ENCODE measurements at places on chromosomes 3 and 15.

GRCh38 chr3:15055019-15055557, 10.0 kb downstream of the MRPS25 start:
- peak; percentile 48 for DNase-seq

DNA sequence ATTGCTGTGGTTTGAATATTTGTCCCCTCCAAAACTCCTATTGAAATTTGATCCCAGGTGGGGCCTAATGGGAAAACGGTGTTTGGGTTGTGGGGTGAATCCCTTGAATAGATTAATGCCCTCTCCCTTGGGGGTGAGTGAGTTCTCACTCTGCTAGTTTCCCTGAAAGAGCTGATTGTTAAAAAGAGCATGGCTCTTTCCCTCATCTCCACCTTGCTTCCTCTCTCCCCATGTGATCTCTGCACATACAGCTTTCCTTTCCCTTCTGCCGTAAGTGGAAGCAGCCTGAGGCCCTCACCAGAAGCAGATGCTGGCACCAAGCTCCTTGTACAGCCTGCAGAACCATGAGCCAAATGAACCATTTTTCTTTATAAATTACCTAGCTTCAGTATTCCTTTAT, 394.9 kb upstream of the WNT5A start:
- no peak for DNase-seq

DNA sequence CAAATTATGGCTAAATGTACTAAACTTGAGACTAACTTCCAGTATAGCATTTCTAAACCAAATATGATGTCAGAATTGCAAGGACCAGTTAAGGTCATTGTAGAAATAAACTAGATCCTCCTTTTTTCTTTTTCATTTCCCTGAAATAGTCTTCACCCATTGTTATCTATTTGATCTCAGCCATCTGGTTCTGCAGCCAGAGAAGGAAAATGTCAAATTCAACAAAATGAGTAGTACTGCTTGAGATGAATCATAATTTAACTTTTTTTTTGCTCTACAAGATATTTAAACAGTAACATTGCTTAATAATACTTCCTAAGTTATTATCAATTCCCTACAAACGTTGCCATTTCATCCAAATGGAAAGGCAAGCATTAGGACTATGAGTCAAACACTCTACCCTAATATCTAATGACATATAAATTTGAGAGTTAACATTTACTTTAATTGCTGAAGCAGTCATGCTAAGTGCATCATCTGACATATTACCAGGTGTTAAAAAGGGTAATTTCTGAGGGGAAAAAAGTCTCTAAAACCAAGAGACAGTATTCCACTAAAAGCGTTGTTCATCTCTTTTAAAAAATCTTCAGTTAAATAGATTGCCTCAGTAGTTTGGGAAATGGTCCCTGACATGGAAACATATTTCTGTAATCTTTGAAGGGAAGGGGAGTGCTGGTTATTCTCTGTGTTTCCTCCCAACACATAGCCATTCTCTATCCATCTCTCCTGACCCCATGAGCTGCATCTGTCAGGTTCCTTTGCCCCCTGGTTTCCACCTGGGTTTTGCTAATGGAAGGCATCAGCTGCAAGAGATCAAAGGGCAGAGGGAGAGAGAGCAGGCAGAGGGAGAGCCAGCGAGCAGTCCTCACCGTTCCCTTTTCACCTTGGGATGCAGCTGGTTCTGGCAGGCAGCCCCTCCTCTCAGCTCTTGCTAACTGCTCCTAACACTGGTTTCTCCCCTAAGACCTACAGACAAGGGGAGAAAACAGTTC, 138.5 kb downstream of the ARPP21 start:
- no peak for DNase-seq

DNA sequence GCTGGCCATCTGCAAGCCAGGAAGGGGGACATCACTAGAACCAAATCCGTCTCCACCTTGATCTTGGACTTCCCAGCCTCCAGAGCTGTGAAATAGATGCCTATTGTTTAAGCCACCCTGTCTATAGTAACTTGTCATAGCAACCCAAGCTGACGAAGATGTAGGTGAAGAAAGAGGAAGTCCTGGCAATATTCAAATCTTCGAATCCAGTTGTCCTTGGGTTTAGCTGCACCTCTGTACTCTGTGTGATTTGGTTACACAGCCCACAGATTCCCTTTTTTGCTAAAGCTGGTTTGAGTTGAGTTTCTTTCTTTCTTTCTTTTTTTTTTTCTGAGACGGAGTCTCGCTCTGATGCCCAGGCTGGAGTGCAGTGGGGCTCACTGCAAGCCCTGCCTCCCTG, 68.0 kb upstream of the XCR1 start:
- no peak for DNase-seq

GRCh38 chr15:77650265-77650664, 17.6 kb upstream of the LINGO1 start:
- no peak for DNase-seq

GRCh38 chr15:84832448-84833040, 15.4 kb downstream of the ALPK3 start:
- DNase-seq: no peak

DNA sequence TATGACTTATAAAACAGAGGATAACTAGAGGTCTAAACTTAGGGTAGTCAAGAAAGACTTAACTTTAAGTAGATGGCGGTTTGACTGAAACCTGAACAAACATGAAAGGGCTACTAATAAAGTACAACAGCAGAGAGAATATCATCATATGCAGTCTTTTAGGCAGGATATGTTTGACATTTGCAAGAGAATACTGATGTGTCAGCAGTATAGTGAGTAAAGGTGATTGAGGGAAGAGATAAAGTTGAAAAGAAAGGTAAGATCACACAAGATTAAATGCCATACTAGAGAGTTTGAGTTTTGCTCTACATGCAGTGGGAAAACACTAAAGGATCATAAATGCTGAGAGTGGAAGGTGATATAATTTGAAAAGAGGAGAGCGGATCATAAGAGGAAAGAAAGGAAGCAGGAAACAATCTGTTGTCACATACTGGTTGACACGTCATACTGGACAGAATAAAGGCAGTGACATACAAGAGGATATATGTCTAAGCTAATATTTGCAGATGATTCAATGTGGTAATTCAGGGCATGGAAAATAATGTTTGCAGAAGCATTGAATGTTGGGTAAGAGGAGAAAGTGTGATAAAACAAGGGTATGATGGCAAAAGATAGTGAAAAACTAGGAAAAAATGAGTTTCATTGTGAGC, 223.0 kb downstream of the EPHA6 start:
- DNase-seq: no peak

DNA sequence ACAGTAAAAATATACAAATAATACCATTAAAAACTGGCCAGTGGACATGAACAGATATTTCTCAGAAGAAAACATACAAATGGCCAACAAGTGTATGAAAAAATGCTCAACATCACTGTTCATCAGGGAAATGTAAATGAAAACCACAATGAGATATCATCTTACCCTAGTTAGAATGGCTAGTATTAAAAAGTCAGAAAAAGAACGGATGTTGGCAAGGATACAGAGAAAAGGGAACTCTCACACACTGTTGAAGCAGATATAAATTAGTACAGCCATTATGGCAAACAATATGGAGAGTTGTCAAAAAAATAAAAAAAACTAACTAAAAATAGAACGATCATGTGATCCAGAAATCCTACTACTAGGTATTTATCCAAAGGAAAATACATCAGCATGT, 222.7 kb upstream of the NAALADL2 start:
- DNase-seq: no peak

DNA sequence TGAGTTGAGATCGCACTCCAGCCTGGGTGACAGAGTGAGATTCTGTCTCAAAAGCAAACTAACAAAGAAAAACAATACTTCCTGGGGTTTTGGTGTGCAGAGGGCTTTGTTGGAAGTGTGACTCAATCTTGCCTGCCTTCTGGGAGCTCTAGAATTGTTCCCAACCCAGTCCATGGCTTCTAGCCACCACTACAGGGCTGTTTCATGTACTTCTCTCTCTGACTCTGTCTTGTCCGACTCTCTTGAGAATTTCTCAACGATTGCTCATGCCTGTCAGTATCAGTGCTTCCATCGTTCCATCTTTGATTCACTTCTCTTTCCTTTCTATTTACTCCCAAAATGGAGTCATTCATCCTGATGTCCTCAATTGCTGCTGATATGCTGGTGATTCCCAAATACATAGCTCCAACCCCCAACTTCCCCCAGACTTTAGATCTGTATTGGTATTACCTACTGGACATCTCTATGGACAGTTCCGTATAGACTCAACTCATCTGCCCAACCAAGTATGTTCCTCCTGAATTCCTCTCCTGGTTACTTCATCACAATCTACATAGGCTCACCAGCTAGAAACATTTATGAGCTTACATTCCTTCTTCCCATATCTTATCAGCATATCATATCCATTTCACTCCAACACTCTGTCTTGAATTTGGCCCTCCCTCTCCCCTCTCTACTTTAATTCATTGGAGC, 1.8 kb upstream of the AP2M1 start:
- DNase-seq: no peak

- no peak for DNase-seq
Measured at GRCh38 chr3:78878011-78878410, 889.8 kb downstream of the ROBO1 start.

DNA sequence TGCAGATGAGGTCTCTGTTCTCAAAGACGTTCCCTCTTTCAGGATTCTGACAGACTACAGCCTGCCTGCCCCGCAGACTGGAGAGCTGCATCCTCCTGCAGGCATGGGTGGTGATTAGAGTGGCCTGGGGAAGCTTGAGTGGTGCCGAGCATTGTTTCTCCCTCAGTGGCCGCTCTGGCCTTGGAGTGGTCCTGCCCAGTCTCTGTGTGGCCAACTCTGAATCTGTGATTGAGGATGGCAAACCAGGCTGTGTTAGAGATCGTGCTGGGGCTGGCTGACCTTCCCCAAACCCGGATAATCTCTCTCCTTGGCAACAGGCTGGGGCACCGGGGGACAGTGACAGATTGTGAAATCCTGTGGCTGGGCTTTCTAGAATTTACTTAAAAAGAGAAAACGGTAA, 11.0 kb upstream of the ADCY5 start:
- DNase-seq: no peak

DNA sequence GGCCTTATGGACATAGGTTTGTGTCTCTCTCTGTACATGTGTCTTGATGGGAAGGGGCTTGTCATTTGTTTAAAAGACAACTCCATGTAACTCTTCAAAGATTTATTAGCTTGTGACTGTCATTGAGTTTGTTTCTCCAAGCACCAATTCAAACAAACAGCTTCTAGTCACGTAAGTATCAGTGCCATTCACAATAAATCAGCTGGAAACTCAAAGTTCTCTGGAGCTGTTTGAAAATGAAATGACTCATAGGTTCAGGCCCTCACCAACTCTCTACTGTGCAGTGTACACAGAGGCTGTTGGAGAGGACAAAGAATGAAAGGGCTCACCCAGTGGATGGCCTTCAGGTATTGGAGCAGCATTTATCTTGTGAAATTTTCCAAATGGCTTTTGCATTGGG, 476.3 kb downstream of the AGBL1 start:
- no peak for DNase-seq

DNA sequence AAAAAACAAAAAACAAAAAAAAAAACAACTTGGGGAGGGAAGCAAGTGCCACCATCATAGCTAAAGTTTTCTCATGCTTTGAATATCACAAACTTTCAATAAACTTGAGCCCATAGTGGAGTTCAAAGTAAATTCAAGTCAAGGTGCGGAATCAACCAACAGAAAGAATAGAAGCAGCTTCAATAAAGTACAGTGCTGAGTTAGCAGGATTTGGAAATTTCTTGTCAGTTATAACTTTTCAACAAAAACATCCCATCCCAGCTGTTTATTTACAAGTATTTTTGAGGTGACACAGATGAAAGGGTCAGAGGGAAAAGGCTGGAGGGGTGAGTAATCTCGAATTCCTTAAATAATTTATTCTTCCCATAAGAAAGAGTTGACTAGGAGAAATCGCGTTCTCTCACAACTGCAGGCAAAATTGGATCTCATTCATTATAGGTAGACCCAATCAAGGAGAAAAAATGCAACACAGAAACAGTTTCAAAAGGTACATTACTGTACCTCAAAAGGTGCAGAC, 477.4 kb upstream of the RASGRP1 start:
- DNase-seq: no peak

DNA sequence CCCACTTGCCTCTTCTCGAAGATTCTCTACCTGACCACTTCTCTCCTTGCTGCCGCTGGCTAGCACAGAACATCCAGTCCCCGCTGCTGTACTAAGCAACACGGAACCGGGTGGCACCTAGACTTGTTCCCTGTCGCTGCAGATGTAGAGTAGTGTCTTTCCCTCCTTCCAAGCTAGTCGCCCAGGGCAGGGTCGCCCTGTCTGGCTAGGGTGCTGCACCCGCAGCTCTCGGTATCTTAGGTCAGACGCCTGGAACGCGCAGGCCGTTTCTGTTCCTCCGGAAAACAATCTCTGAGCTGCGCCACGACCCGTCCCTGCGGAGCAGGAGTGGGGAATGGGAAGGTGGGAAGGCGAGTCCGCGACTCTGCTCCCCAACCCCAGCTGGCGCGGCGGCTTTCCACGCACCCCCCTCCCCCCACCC, 758 bp upstream of the SNX33 start:
- DNase-seq: no peak

DNA sequence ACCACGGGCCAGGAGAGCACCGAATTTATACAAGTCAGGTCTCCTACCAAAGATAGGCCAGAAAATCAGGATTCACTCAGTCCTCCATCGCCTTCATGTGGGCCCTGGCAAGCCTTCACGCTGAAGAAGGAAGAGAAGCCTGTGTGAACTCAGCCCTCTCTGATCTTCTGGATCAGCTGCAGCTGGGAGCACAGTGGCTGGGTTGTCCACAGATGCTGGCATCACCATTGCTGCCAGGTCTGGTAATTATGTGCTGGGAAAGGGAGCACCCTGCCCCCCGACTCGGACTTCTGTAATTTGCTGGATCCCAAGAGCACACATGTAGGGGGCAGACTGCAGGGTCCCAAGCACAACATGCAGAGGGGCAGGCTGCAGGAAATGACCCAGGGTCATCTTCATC, 12.4 kb upstream of the PDE8A start:
- DNase-seq: no peak

- no peak for DNase-seq
Measured at GRCh38 chr3:121504618-121505017, 41.2 kb downstream of the POLQ start.

- no peak for DNase-seq
Measured at GRCh38 chr15:89141885-89142284, 53.6 kb downstream of the ABHD2 start.

GRCh38 chr3:52836471-52836845, 1.6 kb upstream of the MUSTN1 start:
- no peak for DNase-seq

GRCh38 chr15:56272454-56272853, 28.8 kb upstream of the RFX7 start:
- no peak for DNase-seq

DNA sequence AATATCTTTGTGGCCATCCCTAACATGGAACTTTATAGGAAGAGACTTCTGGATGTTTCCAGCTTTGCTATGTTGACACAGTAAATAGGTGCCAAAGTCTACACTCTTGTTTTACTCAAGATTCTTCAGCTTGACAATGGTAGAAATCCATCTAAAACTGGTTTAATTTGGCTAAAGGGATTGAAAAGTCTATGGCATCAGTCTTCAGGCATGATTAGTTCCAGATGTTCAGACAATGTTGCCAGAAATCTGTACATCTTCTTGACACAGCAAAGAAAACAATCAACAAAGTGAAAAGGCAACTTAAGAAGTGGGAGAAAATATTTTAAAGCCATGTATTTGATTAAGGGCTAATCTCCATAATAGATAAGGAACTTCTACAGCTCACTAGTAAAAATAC, 130.5 kb downstream of the LRRC3B start:
- DNase-seq: no peak

- no peak for DNase-seq
Measured at GRCh38 chr3:67686069-67686468, 31.7 kb upstream of the SUCLG2 start.

GRCh38 chr3:94036909-94037507, 8.6 kb upstream of the STX19 start:
- DNase-seq: no peak

GRCh38 chr3:134394380-134394779, 20.1 kb upstream of the AMOTL2 start:
- no peak for DNase-seq
